ENCODE measurements at places on chromosomes 3 and 15. TPM values are rescaled to one million over a fixed set of nuclear protein-coding genes. Genes with fewer than 3 reads are reported as not detected.

DNA sequence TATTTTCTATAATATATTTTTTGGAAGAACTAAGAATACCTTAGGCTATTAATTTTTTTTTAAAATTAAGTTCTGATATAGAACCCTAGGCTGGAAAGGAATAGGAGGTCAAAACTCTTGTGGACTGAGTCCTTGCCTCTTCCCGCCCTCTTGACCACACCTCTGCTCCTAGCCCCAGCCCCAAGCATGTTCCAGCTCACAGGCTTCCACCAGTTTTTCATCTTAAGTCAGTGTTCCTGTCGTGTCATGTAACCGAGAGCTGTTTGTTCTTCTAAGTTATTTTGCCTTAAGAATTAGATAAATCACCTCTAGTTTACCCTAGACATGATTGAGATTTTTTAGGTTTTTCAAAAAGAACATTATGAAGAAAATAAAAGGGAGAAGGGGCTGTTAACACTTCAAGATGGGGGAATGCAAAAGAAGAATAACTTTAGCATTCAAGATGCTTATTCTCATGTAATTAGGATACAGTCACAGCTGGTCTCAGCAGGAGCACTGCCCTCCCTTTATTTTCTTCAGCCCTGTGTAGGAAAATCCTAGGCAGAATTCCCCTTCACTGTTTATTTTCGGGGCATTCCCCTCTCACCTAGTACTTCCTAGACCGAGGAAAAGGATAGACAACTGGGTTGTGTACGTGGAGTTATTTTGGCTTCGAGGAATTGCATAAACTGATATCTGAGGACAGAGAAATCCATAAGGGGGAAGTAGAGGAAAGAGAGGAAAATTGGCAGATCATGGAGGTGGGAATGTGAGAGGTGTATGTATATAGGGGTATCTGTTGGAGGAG lies 110.2 kb downstream of the CMSS1 start:
- DNase-seq, result no peak

- no peak for DNase-seq
These were observed 103.6 kb downstream of the ECT2 start for GRCh38 chr3:172853921-172854666.

DNA sequence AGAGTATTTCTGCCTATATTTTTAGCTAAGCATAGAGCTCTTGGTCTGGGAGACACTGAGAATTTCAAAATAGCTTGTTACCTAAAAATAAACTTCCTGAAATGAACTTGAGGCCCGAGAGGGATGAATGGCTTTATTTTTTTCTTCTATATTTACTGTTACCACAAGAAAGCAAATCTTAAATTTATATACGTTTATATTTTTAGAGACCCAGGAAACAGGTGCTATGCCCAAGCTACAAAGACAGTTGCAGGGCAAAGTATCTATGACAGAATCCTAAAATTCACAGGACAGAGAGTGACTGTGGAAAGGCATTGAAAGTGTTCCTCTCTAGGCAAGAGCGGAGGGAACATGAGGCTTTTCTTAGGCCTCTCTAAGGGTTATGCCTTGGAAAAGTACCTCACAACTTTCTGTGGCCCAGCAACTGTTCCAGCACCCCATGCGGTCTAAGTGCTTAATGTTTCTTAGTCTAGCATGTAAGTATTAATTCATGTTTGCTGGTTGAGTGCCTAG lies 36.5 kb downstream of the TGFBR2 start:
- DNase-seq, result no peak

GRCh38 chr3:161793194-161793930 lies 296.8 kb downstream of the OTOL1 start:
- no peak for DNase-seq

Gene SMCO1
- polyA plus RNA-seq, result not detected

GRCh38 chr3:181919375-181919774 lies 207.7 kb downstream of the SOX2 start:
- DNase-seq, result no peak

Gene PTH1R
- polyA plus RNA-seq, result 1,399 TPM

GRCh38 chr15:54812383-54812782 lies 384.4 kb downstream of the RSL24D1 start:
- no peak for DNase-seq

- DNase-seq, result peak; percentile 17
These were observed 98.1 kb upstream of the STRIT1 start for GRCh38 chr3:155391551-155391958.

DNA sequence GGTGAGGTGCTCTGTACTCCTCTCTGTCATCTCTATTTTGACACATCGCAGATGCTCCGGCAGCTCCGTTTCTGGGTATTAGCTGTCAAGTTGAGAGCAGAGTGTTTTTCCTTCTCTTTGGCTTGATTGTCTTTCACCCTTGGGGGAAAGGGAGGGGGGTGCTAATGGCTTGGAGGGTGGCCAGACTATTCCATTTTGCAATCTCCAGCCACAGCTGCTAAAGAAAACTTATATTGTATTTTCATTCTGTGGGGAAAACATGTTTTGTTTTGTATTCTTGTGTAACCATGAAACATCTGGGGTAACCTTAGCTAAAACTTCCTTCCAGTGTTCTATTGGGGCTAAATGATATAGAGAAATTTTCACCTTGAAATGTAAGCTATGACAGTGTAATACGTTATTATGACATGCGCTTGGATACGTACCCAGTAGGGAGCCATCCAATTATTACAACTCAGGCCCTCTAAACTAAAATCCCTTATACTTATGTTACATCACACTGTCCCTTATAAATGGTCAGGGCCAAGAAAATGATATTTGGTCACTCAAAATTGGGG lies 14.0 kb upstream of the LARP6 start:
- DNase-seq, result no peak

Gene NPAP1
- polyA plus RNA-seq, result 0.03 TPM

Gene TLR9
- polyA plus RNA-seq, result 0.56 TPM

GRCh38 chr15:38789566-38789965 lies 225.0 kb upstream of the RASGRP1 start:
- DNase-seq, result no peak

Gene MYH15
- polyA plus RNA-seq, result 0.13 TPM
